ENCODE measurements at places on chromosomes 6 and 20.

GRCh38 chr20:47368301-47368700 lies 11.8 kb upstream of the ZMYND8 start:
- no peak for DNase-seq

DNA sequence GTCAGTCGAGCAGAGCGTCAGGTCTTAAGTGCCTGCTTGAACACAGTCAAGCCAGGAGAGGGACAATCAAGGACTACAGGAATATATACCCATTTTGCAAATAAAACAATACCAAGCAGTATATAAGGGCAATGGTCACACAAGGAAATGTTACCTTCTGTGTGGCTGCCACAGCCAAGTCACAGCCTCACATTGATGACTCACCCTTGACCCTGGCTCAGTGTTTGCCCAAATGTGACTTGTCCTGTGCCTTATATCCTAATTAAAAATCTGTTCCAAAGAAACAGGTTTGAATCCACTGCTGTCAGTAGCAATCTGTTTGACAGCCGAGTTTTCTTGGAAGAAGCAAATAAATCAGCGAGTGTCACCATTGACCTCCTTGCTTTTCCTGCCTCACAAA lies 34.3 kb downstream of the C6orf89 start:
- DNase-seq, result no peak

DNA sequence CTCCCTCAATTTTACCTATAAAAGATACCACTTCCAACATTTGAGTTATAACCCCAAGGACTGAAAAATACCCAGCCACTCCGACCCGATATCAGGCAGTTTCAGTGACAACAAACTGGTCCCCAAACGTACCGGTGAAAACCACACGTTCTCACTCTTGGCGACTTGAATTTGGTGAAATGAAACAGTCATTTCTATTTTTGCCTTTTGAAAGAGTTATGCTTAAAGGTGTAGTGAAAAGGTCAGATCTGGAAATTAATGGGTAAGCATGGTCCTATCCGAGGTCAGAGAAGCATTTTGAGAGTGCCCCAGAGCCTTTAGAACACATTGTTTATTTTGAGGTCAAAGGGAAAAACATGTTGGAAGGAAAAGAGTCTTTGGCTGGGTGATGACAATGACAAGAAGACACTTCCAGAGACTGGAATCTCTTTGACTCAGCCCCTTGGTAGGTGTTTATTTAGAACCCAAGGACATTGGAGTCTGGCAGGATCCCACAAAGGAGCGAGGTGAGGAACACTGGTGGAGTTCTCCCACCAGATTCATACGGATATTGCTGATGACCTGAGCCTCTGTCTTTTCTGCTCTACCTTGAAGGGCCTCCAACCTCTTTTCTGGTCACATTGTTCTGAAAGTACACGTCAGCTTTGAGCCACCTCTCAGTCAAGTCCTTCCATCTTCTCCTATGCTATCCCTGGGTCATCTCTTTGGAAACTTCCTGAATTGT lies 235.0 kb downstream of the GMPR start:
- DNase-seq, result no peak

GRCh38 chr20:62059920-62060630 lies 5.6 kb downstream of the TAF4 start:
- no peak for DNase-seq

DNA sequence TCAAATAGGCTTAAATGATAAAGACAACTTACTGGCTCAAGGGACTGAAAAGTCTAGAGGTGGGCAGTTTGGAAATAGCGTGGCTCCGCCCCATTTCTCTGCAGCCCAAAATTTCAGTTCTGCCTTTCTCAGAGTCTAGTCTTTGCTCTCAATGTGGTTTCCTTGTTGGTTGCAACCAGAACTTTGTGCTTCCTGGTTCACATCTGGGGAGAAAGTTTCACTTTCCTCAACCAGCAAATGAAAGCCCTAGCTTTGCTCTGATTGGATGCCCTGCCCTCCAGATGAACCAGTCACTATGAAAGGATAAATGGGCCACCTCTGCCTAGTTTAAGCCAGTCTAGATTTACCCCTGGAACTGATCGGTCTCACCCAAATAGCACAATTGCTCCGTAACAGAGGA lies 14.9 kb downstream of the SYCP2L start:
- peak; percentile 12 for DNase-seq

DNA sequence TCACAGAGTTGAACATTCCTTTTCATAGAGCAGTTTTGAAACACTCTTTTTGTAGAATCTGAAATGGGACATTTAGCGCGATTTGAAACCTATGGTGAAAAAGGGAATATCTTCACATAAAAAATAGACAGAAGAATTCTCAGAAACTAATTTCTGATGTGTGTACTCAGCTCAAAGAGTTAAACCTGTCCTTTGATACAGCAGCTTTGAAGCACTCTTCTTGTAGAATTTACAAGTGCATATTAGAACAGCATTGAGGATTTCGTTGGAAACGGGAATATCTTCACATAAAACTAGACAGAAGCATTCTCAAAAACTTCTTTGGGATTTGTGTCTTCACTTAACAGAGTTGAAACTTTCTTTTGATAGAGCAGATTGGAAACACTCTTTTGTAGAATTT lies 650.7 kb upstream of the ZNF337 start:
- no peak for DNase-seq

DNA sequence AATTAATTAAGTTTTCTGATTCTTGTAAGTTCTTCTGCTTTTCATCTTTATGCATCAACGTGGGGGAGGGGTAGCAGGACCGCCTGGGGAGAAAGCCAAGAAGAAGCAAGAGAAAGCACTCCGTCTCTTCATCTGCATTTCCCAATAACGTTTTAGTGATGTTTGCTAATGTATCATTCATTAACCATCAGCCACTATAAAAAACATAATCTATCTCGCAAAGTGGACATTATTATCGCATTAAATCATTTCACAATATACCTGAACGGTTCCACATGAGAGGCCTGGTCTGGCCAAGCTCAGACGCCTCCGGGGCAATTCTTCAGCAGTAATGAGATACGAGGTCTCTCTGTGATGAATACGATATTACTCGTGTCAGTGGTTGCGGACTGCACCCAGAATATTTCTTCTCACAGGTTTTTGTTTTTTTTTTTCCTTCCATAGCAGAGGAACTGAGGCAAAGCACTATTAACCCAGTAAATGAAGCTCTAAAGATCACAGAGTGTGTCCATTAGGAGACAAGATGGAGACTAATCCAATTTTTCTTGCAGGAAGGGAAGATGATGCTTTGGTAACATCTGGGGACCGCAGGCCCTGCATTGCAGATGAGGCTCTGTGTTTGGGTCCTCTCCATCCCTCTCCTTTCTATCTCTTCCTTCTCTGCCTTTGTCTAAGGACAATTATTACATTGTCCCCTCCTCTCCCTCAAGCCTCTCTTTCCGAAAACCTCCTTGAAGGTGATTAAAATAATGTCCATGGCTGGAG lies 156.1 kb downstream of the SLC35B3 start:
- no peak for DNase-seq

GRCh38 chr6:127893541-127893940 lies 7.3 kb downstream of the THEMIS start:
- DNase-seq, result no peak

DNA sequence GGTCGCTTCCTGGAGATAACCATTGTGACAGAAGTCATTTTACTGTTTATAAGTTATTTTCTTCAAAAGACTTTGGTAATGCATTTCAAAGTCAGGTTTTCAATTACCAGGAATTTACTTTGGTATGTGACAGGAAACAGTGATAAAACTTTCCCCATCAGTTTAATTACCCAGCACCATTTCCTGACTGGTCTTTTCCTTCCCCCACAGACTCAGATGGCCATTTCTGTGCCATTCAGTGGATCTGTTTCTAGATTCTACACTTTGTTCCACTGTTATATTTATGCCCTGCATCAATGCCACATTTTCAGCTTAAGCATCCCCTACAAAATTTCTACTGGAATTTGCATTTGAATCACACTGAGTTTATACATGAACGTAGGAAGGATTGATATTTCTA lies 16.3 kb downstream of the RRBP1 start:
- no peak for DNase-seq

- DNase-seq, result no peak
Measured at GRCh38 chr6:104281370-104281769, 578.3 kb downstream of the HACE1 start.

DNA sequence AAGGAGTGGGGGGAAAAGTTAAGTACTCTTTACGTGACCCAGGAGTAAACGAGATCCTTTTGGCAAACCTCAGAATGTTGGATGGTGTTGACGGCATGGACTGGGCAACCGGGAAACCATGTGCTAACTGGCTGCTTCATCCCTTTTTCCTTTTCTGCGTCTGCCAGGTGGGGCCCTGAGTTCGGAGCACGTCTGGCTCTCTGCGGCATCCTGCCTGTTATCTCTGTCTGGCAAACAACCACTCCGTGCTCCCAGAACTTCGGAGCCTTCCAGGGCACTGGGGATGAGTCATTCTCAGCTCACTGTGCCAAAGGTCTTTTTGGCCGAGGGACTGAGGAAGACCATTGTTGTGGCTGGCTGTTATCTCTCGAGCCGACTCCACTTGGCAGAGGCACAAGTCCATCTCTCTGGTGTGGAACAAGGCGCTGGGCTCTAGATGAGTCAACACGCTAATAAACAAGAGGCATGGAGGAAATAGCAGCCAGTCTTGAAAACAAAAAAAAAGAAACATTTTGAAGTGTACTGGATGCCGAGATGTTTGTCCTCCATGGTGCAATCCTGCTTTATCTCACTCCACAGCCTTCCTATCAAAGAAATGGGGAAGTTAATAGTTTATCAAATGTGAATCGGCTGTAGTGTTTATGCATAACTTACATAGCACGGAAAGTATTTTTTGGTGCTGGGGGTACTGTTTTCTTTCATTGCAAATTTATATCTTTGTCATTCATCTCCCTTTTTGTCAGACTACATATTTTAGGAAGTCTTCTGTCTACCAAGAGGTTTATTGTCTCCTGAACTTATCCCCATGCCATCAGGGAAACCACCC lies 64.6 kb upstream of the TXNDC5 start:
- peak; percentile 50 for DNase-seq

Data from C1 segment of cervical spinal cord (tissue), 14 donors.